ENCODE measurements at places on chromosomes 4 and X.

GRCh38 chr4:80058740-80059139 lies 14.3 kb downstream of the ANTXR2 start:
- no peak for DNase-seq

DNA sequence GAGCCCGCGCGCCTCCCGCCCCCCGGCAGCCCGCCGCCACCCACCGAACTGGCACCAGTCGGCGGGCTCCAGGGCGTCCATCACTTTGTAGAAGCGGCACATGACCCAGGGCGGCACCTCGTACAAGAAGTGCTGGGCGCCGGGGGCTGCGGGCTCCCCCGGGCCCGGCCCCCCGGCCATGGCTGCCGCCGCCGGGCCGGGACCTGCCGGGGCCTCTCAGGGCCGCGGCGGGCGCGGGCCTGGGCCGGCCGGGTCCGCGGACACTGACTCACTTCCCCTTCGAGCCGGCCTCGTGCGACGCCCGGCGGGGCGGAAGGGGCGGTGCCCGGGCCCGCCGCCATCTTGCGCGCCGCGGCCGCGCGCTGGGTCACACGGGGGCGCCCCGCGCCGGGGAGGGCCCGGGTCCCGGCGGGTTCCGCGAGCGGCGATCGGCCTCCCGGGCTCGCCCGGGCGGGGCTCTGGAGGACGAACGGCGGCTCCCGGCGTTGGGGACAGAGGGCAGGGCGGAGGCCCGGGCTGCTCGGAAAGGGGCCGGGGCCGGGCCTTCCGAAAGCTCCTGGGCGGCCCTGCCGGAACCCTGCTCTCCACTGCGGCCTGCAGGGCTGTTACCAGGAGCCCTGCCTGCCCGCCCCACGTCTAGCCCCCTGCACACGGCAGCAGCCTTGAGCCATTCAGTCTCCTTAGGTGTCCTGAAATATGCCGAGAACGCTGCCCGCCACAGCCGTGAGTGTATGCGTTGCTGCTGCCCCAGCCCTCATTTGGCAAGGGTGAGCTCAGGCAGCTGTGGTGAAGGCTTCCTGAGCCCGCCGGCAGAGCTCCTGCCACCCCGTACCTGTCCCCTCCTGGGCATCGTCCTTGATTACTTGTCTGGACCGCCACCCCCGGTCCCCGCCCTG lies at the start of gene IRAK1:
Gene IRAK1, minus strand, starts transcription at position 270 of the 896 bp plus-strand sequence. Its CDS starts 90 bp downstream, at position 180.
- DNase-seq, result peak; percentile 92

DNA sequence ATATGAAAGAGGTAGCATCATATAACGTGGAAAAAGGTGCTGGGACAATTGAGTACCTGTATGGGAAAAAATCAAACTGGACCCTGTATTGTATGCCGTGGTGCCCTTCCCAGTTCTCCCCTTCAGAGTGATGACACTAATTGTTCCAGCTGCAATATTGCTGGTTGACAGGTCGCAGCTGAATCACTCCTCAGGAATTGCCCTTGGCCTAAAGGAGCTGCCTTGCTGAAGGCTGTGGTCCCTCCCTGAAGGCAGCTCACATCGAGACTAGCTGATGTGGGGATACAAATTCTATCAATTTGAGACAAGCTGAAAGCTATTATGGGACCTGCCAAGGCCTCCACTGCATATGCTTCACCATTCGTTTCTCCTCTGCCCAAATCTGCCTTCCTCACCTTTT lies 39.3 kb upstream of the CXCL8 start:
- no peak for DNase-seq

GRCh38 chr4:40856840-40857362 lies 107.1 kb downstream of the NSUN7 start:
- DNase-seq, result peak; percentile 94

- DNase-seq, result no peak
Observed at GRCh38 chr4:47349326-47349725, 114.2 kb downstream of the COMMD8 start.

- no peak for DNase-seq
Observed at GRCh38 chr4:69999420-69999819, 3.7 kb downstream of the STATH start.

- DNase-seq, result peak; percentile 90
Observed at GRCh38 chrX:2500091-2500802, 529 bp downstream of the DHRSX start.

DNA sequence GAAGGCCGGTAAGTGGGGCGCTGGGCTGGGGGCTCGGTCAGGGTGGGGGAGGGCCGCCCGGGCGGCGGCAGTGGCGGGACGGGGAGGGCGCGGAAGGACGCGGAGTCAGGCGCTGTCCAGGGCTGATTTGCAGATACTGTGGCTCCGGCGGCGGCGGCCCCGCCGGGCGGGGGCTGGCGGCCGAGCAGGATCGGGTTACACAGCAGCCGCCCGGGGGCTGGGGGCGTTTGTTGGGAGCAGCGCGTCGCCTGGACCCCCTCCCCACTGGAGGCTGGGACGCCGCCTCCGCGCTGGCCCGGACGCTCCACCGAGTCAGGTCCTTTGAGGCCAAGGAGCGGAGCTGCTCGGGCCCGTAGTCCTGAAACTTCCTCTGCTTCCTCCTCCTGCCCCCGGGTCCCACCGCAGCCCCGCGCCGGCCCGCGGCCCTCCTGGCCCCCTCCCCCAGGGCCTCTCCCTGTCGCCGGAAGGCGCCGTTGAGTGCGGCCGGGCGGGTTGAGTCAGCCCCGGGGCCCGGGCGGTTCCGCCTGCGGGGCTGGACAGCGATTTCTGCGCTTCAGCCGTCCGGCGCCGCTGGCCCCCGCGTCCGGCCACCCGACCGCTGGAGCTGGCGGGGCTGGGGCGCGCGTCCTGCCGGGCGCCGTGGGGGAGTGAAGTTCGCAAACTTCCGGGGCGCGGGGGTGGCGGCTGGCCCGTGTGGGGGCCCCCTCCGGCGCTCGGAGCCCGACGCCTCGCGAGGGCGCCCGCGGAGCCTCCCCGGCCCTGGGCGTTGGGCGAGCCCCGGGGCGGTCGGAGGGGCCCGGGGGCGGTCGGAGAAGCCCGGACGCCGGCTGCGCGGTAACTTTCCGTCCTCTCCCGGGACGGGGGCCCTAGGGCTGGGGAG lies 746 bp downstream of the REST start:
- peak; percentile 95 for DNase-seq

- DNase-seq, result no peak
Observed at GRCh38 chr4:112823156-112823555, 186.2 kb downstream of the LARP7 start.

DNA sequence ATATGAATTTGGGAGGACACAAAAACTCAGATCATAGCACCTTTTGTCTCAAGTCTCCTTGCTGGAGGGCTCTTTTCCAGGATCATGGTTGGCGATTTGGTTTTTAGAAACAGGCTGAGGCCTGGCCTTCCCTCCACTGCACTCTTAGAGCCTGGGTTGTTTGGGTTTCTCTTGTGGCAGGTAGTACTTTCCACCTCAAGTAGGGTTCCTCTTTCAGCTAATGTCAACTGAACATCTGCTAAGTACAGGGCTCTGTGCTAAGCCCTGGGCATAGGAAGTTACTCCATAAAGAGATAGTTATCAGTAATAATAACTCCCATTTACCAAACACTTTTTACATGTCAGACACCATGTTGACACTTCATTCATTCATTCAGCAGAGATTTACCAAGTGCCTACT lies 28.2 kb upstream of the APLN start:
- no peak for DNase-seq

DNA sequence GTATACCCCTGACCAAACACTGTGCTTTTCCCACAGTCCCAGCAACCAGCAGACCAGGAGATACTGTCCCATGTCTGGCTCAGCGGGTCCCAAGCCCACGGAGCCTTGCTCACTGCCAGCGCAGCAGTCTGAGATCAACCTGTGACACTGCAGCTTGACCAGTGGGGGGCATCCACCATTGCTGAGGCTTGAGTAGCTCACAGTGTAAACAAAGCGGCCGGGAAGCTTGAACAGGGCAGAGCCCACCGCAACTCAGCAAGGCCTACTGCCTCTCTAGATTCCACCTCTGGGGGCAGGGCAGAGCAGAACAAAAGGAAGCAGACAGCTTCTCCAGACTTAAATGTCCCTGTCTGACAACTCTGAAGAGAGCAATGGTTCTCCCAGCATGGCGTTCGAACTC lies 58.1 kb downstream of the SLC10A6 start:
- no peak for DNase-seq

DNA sequence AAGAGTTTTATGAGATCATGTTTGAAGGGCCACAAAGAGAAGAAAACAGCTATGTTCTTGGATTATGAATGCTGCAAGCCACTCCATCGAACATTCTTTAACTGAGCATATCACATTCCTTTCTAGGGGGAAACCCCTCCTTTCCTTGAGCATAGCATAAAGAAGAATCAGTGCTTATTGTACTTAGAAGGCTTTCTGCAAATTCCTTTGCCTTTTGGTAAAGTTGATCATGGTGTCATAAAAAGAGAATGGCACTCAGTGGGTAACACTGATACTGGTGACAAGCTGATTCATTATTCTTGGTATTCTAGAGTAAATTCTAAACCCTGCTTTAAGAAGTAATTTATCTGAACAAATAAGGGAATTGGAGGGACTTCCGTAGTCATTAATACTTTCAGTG lies 88.5 kb upstream of the GPR34 start:
- no peak for DNase-seq

DNA sequence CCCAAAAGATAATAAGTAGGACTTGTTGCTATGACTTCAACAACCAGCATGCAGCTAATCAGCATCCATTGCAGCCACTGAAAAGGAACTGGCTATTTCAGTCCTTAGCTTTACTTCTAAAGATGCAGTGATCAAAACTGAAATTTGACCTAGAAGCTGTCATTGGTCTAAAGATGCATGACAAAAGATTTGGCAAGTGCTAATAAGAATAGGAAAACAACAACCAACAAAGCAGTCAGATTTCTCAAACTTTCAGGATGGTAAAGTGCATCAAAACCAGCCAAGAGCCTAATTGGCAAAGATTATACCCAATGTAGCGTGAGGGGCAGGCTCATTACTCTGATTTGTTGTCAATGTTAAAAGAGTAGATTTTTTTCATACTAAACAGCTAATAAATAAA lies 77.1 kb upstream of the WDR17 start:
- DNase-seq, result no peak

DNA sequence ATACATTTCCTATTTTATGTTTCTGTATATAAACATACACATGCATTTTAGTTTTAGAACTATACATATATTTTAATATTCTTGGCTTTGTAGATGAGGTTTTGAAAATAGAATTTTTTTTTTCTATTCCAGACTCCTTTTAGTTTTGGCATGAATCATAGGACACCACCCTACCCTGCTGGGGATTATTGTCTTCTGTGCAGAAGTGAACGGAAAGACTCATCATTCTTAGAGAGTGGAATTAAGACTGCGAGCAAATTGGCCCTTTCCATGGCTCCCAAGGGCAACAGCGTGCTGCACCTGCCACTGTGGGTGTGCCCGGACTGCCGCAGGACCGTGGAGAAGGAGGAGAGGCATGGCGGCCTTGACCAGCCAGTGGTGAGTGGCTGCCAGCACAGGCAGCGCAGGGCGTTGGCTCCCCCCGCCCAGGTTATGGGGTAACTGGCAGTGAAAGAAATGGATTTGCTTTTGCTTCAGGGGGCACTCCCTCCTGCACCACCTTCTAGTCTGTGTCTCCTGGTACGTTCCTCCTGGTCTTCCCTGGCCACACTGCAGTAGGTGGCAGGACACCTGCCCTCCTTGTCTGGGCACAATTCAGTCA lies 59.6 kb downstream of the FAM193A start:
- DNase-seq, result no peak

GRCh38 chr4:53161787-53162433 lies 204.0 kb downstream of the SCFD2 start:
- DNase-seq, result no peak

- no peak for DNase-seq
Observed at GRCh38 chr4:153533387-153533786, 67.2 kb downstream of the TMEM131L start.

- DNase-seq, result peak; percentile 79
Observed at GRCh38 chrX:4547213-4547836, 833.9 kb upstream of the PRKX start.

DNA sequence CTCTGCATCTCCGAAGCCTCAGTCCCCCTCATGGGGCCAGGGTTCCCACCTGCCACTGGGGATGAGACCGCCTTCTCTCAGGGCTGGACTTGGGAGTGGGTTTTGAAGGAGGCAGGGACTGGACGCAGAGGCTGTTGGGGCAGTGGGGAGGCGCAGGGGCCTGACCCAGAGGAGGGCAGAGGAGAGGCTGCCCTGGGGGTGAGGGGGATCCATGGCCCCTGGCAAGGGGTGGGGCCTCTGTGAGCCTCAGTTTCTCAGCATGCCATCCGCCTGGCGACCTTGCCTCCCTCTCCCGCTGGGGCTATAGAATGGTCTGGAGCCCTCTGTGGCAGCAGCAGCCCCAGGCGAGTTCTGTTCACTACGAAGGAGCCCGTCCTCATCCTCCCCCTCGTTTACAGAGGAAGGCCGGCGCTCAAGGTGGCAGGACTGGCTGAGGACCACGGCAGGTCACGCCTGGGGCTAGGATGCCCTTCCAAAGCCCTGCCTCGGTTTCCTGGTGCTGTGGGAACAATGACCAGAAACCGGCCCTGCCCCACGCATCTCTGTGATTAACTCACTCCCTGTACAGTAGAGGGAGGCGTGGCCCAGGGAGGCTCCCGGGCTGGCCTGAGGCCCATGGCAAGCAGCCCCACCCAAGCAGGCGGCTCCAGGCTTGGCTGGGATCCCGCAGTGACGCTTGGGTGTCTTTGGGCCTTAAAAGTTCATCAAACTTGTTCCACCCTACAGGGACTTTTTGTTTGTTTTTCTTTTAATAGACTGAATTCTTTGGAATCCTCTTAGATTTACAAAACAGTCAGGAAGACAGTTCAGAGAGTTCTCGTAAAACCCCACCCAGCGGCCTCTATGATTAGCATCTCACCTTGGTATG lies 16.0 kb upstream of the SH3TC1 start:
- DNase-seq, result peak; percentile 86

DNA sequence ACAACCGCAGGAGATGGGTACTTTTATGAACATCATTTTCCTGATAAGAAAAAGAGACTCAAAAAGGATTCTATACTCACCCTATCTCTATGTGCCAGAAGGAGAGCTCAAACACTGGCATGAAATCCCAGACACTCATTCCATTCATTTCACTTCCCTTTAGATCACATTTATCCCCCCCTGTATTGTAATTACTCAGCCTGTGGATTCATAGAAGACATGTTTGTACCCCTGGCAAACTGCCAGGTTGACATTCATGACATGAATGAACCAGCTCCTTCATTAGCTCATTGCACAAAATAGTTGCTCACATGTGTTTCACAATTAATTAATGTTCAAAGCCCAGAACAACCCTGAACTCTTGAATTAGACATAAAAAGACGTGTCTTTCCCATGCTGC lies 4.9 kb downstream of the SMR3A start:
- DNase-seq, result no peak

DNA sequence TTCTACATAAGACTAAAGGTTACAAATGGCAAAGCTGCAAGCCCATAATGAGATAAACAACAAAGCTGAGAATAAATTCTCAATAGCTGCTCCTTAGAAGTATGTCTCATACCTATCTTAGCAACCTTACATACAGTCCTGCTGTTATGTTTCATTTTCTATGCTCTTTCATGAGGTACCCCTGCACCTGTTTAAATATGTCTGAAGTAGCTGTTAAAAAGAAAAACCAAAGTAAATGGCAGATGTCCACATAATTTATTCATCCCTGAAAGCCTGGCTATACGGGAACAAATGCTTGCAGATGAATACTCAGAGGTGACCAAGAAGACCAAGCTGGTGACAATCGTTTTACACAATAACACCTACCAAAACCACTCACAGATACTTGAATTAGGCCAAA lies 22.5 kb downstream of the PPA2 start:
- no peak for DNase-seq

Measured in spleen (tissue), 13 donors.